Psoas muscle (tissue), 8 donors: ENCODE measurements at places on chromosomes 16 and 17. TPM values are rescaled to one million over a fixed set of nuclear protein-coding genes. Genes with fewer than 3 reads are reported as not detected.

GRCh38 chr17:27338536-27338985 is 44.6 kb downstream of the WSB1 start:
- peaks cover 20% of the 10 kb centered on the region for H3K4me1 ChIP-seq
- H3K4me3 ChIP-seq, result no peak overlapping the region
- no peak for DNase-seq
- no peaks in the 10 kb centered on the region for H3K27me3 ChIP-seq

- no peaks in the 10 kb centered on the region for H3K27me3 ChIP-seq
- no peaks in the 10 kb centered on the region for H3K36me3 ChIP-seq
- H3K4me3 ChIP-seq, result no peak overlapping the region
- DNase-seq, result no peak
- H3K27ac ChIP-seq, result no peak overlapping the region
These were observed 31.2 kb downstream of the GNA13 start for GRCh38 chr17:65025297-65025696.

GRCh38 chr16:50718761-50719400 is 23.0 kb upstream of the CYLD start:
- no peak overlapping the region for H3K27ac ChIP-seq
- H3K4me3 ChIP-seq, result no peak overlapping the region
- DNase-seq, result no peak
- no peaks in the 10 kb centered on the region for H3K36me3 ChIP-seq

DNA sequence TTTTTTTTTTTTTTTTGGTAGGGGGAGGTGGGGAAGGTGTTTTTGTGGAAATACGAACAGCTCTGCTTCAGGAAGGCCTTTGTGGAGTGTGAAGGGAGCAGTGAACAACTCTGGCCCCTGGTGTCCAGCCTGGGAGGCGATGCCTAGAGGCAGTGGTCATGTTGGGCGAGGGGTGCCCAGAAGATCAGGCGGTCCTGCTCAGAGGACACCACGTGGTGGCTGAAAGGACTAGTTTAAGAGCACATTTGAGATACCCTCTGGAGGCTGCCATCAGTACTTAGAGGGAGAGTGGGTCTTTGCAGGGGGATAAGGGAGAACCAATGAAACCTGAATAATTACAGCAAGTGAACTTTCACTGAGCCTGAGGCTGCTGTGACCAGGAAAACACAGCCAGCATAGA is 40.1 kb upstream of the RHOT1 start:
- no peaks in the 10 kb centered on the region for H3K36me3 ChIP-seq
- no peak for DNase-seq
- H3K27me3 ChIP-seq, result no peaks in the 10 kb centered on the region
- H3K4me1 ChIP-seq, result peaks cover 4% of the 10 kb centered on the region

- no peaks in the 10 kb centered on the region for H3K36me3 ChIP-seq
- H3K4me3 ChIP-seq, result no peak overlapping the region
- no peaks in the 10 kb centered on the region for H3K4me1 ChIP-seq
- DNase-seq, result no peak
- H3K27me3 ChIP-seq, result no peaks in the 10 kb centered on the region
These were observed 45.4 kb downstream of the KCNJ16 start for GRCh38 chr17:70120425-70120824.

DNA sequence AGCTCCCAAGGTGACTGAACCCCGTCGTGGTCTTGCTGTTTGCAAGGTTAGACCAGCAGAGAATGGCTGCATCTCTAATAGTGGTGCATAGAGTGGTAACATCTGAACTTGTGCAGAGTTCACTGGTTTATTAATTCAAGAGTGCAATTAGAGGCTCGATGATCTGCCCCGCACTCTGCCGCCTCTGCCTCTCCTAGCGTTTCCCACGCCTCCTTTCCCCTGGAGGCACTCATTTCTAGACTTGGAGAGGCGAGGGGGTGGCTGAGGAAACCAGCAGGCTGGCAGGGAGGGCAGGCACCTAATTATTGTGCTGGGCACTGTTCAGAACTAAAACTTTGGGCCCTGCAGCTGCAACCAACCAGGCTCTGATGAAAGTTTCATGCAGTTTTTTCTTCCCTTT is 363.5 kb upstream of the EEF2KMT start:
- H3K4me1 ChIP-seq, result no peaks in the 10 kb centered on the region
- DNase-seq, result no peak
- H3K4me3 ChIP-seq, result no peak overlapping the region
- H3K27ac ChIP-seq, result no peak overlapping the region
- no peaks in the 10 kb centered on the region for H3K36me3 ChIP-seq
- H3K27me3 ChIP-seq, result no peaks in the 10 kb centered on the region

- no peak overlapping the region for H3K4me3 ChIP-seq
- no peak overlapping the region for H3K27ac ChIP-seq
- no peaks in the 10 kb centered on the region for H3K27me3 ChIP-seq
These were observed 28.6 kb upstream of the TVP23A start for GRCh38 chr16:10847176-10847575.

DNA sequence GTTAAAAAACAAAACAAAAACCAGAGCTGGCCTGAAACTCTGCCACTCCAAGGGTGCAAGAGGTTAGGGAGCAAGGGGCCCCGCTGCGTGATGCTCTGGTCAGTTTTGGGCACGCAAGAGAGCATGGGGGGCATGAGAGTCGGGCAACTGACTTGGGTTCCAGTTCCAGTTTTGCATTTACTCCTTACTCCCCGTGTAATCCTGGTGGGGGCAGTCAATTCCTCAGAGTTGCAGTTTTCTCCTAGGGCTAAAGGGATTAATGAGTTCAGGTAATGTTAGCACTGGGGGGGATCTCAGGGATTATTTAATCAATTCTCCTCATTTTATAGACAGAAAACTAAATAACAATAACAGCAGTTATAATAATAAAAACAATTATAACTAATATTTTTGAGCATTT is 72.9 kb upstream of the PMFBP1 start:
- H3K27me3 ChIP-seq, result peaks cover 4% of the 10 kb centered on the region
- DNase-seq, result no peak
- H3K4me3 ChIP-seq, result no peak overlapping the region
- no peaks in the 10 kb centered on the region for H3K36me3 ChIP-seq
- no peaks in the 10 kb centered on the region for H3K4me1 ChIP-seq
- no peak overlapping the region for H3K27ac ChIP-seq

DNA sequence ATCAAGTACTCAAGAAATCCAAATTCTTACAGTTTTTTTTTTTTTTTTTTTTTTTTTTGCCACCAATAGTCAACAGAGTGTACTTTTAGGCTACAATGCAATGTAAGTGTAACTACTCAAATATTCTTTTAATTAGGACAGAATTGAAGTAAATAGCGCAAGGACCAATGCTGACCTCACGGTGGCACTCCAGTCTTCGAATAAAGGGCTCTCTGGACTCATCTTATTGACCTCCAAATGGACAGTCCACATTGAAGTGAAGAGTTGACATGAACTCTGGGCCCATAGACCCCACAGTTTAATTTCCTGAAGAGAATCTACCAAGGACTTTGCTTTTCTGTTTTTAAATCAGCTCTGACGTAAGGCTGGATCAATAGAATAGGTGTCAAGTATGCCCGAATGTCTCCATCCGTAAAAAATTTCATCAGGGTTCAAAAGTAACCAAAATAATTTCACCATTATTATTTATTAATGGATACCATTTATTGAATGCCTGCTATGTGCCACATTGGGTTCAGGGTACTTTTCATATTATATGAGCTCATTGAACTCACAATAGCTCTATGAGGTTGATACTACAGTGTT is 7.3 kb upstream of the DDX52 start:
- peaks cover 2% of the 10 kb centered on the region for H3K4me1 ChIP-seq
- H3K4me3 ChIP-seq, result no peak overlapping the region

- H3K36me3 ChIP-seq, result peaks cover 14% of the 10 kb centered on the region
- no peak overlapping the region for H3K4me3 ChIP-seq
- no peaks in the 10 kb centered on the region for H3K4me1 ChIP-seq
- no peak overlapping the region for H3K27ac ChIP-seq
- no peak for DNase-seq
These were observed 27.6 kb downstream of the CYB561 start for GRCh38 chr17:63418540-63418939.

- H3K4me3 ChIP-seq, result no peak overlapping the region
- H3K4me1 ChIP-seq, result peaks cover 6% of the 10 kb centered on the region
- H3K27me3 ChIP-seq, result no peaks in the 10 kb centered on the region
- H3K27ac ChIP-seq, result no peak overlapping the region
- DNase-seq, result no peak
These were observed 6.3 kb downstream of the C17orf50 start for GRCh38 chr17:35766903-35767510.

DNA sequence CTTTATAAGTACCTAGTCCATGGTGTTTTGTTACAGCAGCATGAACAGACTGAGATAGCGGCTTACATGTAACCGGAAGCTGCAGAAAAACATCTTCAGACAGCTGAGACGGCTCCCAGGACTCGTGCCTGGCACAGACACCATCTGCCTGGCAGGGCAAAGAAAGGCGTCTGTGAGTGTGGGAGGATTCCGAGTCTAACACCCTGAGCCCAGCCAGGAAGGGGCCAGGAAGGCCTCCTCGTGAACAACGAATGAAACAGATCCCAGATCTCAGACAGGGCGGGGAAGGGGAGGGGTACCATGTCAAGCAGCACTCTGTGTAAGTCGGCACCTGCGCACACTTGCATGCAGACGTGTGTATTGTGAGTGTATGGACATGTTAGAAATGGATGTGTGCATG is 4.4 kb upstream of the CSNK1D start:
- H3K4me1 ChIP-seq, result peaks cover 7% of the 10 kb centered on the region
- no peak overlapping the region for H3K4me3 ChIP-seq
- no peak overlapping the region for H3K27ac ChIP-seq

DNA sequence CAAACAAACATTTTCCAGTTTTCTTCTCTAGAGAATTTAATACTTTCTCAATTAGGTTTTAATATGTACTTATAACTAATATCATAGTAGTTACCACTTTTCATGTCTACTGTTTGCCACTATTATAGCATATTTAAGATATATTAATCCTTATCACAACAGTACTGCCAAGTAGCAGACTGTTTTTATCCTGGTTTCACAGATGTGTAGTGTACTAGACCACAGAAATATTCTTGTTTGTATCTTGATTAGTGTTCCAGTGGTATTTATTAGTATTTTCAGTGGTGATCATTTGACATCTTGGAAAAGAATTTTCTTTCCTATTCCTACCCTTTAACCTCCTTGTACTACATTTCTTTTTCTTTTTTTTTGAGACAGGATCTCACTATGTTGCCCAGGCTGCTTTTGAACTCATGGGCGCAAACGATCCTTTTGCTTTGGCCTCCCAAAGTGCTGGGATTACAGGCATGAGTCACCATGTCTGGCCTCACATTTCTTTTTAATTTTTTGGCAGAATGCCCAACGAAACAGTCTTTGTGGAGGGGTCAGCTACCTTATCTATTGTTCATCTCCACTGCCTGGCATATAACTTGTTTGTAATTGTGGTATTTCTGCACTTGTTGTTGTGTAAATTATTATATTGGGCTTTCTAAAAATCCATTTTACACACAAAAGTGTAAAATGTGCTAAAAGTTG is 27.2 kb downstream of the MAP2K4 start:
- H3K4me1 ChIP-seq, result peaks cover 48% of the 10 kb centered on the region
- no peak overlapping the region for H3K27ac ChIP-seq
- H3K36me3 ChIP-seq, result no peaks in the 10 kb centered on the region

GRCh38 chr16:25012525-25012991 is 2.6 kb downstream of the ARHGAP17 start:
- H3K27ac ChIP-seq, result peak overlapping the region; percentile 95
- H3K4me3 ChIP-seq, result peak overlapping the region; percentile 76
- peaks cover 14% of the 10 kb centered on the region for H3K36me3 ChIP-seq
- H3K27me3 ChIP-seq, result no peaks in the 10 kb centered on the region
- no peak for DNase-seq

- H3K4me3 ChIP-seq, result no peak overlapping the region
- H3K36me3 ChIP-seq, result no peaks in the 10 kb centered on the region
- no peak for DNase-seq
- peaks cover 3% of the 10 kb centered on the region for H3K27me3 ChIP-seq
- peaks cover 9% of the 10 kb centered on the region for H3K4me1 ChIP-seq
These were observed 31.1 kb downstream of the SLFN11 start for GRCh38 chr17:35342276-35342675.

GRCh38 chr16:72399811-72400210 is 227.9 kb upstream of the PMFBP1 start:
- DNase-seq, result no peak
- no peak overlapping the region for H3K4me3 ChIP-seq
- H3K4me1 ChIP-seq, result no peaks in the 10 kb centered on the region

DNA sequence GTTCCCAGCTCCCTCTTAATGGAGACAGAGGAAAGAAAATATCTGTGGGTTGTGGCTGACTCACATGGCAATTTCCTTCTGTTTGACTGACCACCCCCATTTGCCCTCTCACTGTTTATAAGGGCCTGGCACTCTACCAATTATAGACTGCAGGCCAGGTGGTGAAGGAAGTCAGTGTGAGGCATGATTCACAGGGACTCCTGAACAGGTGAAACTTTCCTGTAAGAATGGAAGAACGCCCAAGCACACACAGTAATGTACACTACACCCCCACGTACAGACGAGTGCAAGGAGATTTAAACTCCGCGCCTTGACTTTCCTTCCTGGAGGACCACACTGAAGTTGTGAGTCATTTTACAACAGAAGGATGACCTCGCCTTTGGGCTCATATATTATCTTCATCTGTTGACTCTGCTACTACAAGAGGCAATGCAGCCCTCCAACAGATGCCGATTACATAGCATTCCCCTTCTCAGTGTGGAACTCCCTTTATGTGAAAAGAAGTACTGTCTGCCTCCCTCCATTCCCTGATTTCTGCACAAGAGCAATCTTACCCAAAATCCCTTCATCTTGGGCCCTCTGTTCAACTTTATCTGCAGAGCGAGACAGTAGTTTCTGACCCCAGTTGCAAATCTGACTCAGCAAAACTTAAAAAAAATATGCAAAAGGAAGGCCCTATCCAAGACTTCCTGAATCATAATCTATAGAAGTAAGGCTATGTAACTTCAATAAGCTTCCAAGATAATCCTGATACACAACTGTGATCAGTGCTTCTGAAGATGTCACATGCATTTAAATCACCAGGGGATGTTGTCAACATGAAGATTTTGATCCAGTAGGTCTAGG is 163.6 kb downstream of the SHISA6 start:
- no peak overlapping the region for H3K27ac ChIP-seq
- H3K4me3 ChIP-seq, result no peak overlapping the region
- H3K27me3 ChIP-seq, result no peaks in the 10 kb centered on the region
- no peaks in the 10 kb centered on the region for H3K36me3 ChIP-seq

- peak; percentile 58 for DNase-seq
- H3K4me3 ChIP-seq, result peak overlapping the region; percentile 71
- H3K27ac ChIP-seq, result peak overlapping the region; percentile 50
- H3K27me3 ChIP-seq, result peaks cover 3% of the 10 kb centered on the region
- peaks cover 15% of the 10 kb centered on the region for H3K4me1 ChIP-seq
These were observed 1.7 kb upstream of the CDH11 start for GRCh38 chr16:65123396-65124211.

GRCh38 chr17:1270210-1271029 is at the start of gene BHLHA9:
Gene BHLHA9 (plus strand): TSS chr17:1270444. CDS start chr17:1270564, 120 bp downstream.
- DNase-seq, result no peak
- H3K4me1 ChIP-seq, result no peaks in the 10 kb centered on the region
- peak within 1 kb of the TSS; percentile 4 for H3K4me3 ChIP-seq
- peaks cover 6% of the 10 kb centered on the region for H3K27me3 ChIP-seq
- H3K27ac ChIP-seq, result no peak within 1 kb of the TSS

- H3K4me1 ChIP-seq, result no peaks in the 10 kb centered on the region
- H3K27ac ChIP-seq, result no peak overlapping the region
- no peak overlapping the region for H3K4me3 ChIP-seq
- no peak for DNase-seq
These were observed 18.4 kb downstream of the ZNF668 start for GRCh38 chr16:31055613-31056012.

Gene C16orf96
- total RNA-seq, result 0.32 TPM

Gene EFCAB5
- total RNA-seq, result not detected

Gene FOXJ1
- 0.15 TPM for total RNA-seq

Gene CRYBA1
- total RNA-seq, result not detected

Gene MEOX1
- 6.4 TPM for total RNA-seq

Gene OR1A1
- not detected for total RNA-seq

Gene RASL10B
- 10.1 TPM for total RNA-seq

Gene ATP2C2
- total RNA-seq, result not detected

Gene KIF18B
- total RNA-seq, result 0.17 TPM
